Left lung (tissue), 14 donors: ENCODE measurements at places on chromosomes 6 and 20. TPM values are rescaled to one million over a fixed set of nuclear protein-coding genes. Genes with fewer than 3 reads are reported as not detected.

Gene LPIN3
- 20.4 TPM for total RNA-seq

Gene MATN4
- total RNA-seq: 0.23 TPM

Gene BTNL2
- total RNA-seq: not detected

Gene XKR7
- total RNA-seq: 0.05 TPM

Gene MTRF1L
- 26.3 TPM for total RNA-seq

Gene GLO1
- 99.6 TPM for total RNA-seq

Gene NR2E1
- total RNA-seq: not detected

Gene POM121L2
- total RNA-seq: not detected

Gene MRPL18
- 67.5 TPM for total RNA-seq

Gene TBCC
- total RNA-seq: 20.4 TPM

Gene TRERF1
- 6.7 TPM for total RNA-seq

Gene ZNF391
- 2.5 TPM for total RNA-seq

Gene SGK2
- 1.1 TPM for total RNA-seq

Gene CARMIL1
- 22.2 TPM for total RNA-seq

Gene STMND1
- total RNA-seq: not detected

Gene ELMO2
- total RNA-seq: 56.2 TPM

Gene DNAH8
- total RNA-seq: 0.03 TPM

Gene OPRL1
- total RNA-seq: 1.8 TPM

Gene LPA
- not detected for total RNA-seq

Gene SSTR4
- not detected for total RNA-seq

Gene DEFB119
- total RNA-seq: not detected

Gene CYP39A1
- 4.5 TPM for total RNA-seq

Gene ENPP4
- total RNA-seq: 17.7 TPM

Gene ZC2HC1B
- not detected for total RNA-seq

Gene TMC2
- not detected for total RNA-seq

Gene GRIK2
- 0.24 TPM for total RNA-seq
